Heart right ventricle (tissue), 16 donors: ENCODE measurements at places on chromosomes 5 and 9. TPM values are rescaled to one million over a fixed set of nuclear protein-coding genes. Genes with fewer than 3 reads are reported as not detected.

The RLN2 gene
- 1.1 TPM for total RNA-seq

The ZDHHC11B gene
- 11.0 TPM for total RNA-seq

The TSSK1B gene
- not detected for total RNA-seq

The MRPL36 gene
- 76.9 TPM for total RNA-seq

The CBY3 gene
- not detected for total RNA-seq

The KIF27 gene
- total RNA-seq: 2.7 TPM

The PLPP1 gene
- total RNA-seq: 88.3 TPM

The SLC6A7 gene
- not detected for total RNA-seq

The DBH gene
- total RNA-seq: not detected

The CCDC183 gene
- 1.1 TPM for total RNA-seq

The ACOT12 gene
- not detected for total RNA-seq

GRCh38 chr5:39132128-39132447, 57.9 kb upstream of the RICTOR start:
- no peaks in the 10 kb centered on the region for H3K4me1 ChIP-seq
- DNase-seq: no peak
- no peaks in the 10 kb centered on the region for H3K27me3 ChIP-seq

DNA sequence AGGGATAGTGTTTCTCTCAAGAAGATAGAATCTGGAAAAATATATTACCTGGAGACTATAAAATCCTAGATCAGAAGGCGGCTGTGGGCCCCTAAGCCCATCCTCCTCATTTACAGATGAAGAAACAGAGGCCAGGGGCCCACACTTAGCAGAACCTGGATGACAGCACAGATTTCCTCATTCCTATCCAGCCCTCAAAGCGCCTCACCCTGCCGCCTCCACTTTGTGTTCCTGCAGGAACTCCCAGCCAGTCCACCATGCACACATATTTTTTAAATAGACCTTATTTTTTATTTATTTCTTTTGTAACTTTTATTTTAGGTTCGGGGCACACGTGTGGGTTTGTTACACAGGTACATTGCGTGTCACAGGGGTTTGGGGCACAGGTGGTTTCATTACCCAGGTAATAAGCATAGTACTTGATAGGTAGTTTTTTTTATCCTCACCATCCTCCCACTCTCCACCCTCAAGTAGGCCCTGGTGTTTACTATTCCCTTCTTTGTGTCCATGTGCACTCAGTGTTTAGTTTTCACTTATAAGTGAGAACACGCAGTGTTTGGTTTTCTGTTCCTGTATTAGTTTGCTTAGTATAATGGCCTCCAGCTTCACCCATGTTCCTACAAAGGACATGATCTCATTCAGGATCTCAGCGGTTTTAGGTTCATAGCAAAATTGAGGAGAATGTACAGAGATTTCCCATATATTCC, 85.5 kb upstream of the MAP1B start:
- no peaks in the 10 kb centered on the region for H3K4me1 ChIP-seq
- H3K36me3 ChIP-seq: no peaks in the 10 kb centered on the region
- no peak overlapping the region for H3K4me3 ChIP-seq
- no peak for DNase-seq

- DNase-seq: no peak
- H3K4me3 ChIP-seq: no peak overlapping the region
- no peak overlapping the region for H3K27ac ChIP-seq
- no peaks in the 10 kb centered on the region for H3K4me1 ChIP-seq
Measured at GRCh38 chr5:5881294-5881693, 458.8 kb downstream of the ICE1 start.

DNA sequence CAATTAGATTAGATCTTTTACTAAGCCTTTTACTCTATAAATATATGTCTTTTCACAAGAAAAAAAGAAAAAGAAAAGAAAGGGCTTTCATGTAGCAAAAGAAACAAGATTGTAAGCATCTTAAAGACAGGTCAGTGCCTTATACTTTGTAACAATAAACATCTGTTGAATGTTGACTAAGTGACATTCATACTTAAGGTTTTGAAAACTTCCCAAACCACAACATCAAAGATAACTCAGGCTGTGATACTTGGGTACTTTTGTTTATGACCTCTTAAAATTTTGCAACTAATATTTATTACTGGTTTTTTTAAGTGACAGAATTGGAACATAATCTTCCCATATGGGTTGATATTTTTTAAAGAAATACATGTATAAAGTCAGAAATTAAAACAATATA, 7.4 kb downstream of the GRAMD2B start:
- no peak for DNase-seq
- no peak overlapping the region for H3K4me3 ChIP-seq
- peaks cover 16% of the 10 kb centered on the region for H3K4me1 ChIP-seq
- H3K27ac ChIP-seq: no peak overlapping the region
- H3K27me3 ChIP-seq: no peaks in the 10 kb centered on the region
- no peaks in the 10 kb centered on the region for H3K36me3 ChIP-seq

- no peaks in the 10 kb centered on the region for H3K36me3 ChIP-seq
- H3K27me3 ChIP-seq: no peaks in the 10 kb centered on the region
- H3K27ac ChIP-seq: no peak overlapping the region
- no peak overlapping the region for H3K4me3 ChIP-seq
Measured at GRCh38 chr5:137348759-137349158, 150.4 kb downstream of the SPOCK1 start.

DNA sequence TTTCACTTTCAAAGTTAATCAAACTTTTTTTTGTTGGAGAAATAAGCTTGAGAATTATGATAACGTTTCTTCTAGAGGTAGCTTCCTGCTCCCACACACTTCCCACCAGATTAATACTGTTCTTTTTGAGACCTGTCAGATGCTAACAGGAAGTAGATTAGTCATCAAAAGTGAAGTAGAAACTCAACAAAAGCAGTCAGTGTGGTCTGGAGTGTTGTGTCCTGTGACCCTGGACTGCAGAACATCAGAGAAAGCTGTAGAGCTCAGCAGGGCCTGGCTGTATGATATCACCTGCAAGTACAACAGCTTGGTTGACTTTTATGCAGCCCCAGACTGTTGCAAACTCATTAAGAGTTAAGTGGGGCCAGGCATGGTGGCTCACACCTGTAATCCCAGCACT, 495.7 kb upstream of the CYLC2 start:
- no peaks in the 10 kb centered on the region for H3K4me1 ChIP-seq
- H3K27ac ChIP-seq: no peak overlapping the region
- no peaks in the 10 kb centered on the region for H3K27me3 ChIP-seq
- DNase-seq: no peak
- no peak overlapping the region for H3K4me3 ChIP-seq
